ENCODE measurements at places on chromosomes 13 and 19. TPM values are rescaled to one million over a fixed set of nuclear protein-coding genes. Genes with fewer than 3 reads are reported as not detected.
A peak's percentile ranks its signal among the peaks of the same experiment; 100 is the strongest.

DNA sequence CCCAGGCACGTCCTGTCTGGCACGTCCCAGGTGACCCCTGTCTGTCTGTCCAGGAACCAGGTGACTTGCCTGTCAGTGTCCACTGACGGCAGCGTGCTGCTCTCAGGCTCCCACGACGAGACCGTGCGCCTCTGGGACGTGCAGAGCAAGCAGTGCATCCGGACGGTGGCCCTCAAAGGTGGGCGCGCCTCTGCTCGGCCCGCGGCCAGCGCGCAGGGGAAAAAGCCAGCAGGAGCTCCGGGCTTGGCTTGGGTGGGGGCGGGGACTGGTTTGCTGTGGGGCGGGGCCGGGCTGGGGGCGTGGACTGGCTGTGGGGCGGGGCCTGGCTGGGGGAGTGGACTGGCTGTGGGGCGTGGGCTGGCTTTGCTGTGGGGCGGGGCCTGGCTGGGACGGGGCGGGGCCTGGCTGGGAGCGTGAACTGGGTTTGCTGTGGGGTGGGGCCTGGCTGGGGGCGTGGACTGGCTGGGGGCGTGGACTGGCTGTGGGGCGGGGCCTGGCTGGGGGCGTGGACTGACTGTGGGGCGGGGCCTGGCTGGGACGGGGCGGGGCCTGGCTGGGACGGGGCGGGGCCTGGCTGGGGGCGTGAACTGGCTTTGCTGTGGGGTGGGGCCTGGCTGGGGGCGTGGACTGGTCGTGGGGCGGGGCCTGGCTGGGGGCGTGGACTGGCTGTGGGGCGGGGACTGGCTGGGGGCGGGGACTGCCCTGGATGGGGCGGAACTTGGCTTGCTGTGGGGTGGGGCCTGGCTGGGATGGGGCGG lies 7.2 kb downstream of the WDR18 start:
- peak; percentile 73 for DNase-seq

DNA sequence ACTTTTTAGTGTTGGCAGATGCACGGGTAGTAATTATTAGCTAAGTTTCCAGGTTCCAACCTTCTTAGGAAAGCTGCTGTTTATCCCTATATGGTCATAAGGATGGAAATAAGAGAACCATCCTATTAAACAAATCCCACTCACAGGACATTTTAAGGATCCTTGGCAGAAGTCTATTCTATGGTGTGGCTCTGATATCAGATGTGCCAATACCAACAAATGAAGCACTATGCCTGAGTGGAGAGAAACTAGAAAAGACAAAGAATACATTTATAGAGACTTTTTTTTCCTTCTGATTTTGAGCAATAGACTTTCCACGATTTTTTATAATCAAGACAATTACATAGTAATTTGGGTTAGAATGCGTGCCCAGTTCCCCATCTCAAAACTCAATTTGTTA lies 12.6 kb downstream of the PCDH17 start:
- no peak for DNase-seq

DNA sequence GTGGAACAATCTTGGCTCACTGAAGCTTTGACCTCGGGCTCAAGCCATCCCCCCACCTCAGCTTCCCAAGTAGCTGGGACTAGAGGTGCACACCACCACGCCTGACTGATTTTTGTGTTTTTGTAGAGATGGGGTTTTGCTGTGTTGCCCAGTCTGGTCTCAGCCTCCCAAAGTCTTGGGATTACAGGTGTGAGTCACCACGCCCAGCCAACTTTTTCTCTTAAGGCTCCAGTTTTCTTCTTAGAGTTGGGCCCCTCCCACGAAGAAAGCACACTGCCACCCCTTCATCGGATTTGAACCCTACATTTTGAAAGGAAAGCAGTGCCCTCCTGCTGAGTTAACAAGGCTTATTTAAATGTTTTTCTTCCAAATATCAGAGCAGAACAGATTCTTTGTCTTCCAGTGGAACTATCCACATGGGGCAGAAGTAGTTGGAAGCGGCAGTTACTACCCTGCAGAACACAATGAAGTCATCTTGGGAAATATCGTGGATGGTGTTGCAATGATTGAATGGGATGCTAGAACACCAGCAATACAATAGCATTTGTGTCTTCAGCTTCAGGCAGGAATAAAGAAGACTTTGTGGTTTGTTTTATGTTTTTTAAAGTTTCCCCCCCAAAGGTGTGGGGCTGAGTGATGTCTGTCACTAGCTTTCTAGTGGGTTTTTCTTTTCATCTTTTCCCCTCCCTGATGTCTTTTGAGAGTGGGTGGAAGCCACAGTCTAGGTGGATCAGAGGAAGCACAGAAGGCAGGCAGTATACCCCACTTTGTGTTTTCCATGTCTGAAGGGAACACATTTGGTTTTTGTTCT lies 8.9 kb downstream of the ACTN4 start:
- peak; percentile 25 for DNase-seq

GRCh38 chr19:23916991-23917390 lies 2.3 kb downstream of the ZNF726 start:
- no peak for DNase-seq

Gene GJB6
- total RNA-seq, result 4.0 TPM

DNA sequence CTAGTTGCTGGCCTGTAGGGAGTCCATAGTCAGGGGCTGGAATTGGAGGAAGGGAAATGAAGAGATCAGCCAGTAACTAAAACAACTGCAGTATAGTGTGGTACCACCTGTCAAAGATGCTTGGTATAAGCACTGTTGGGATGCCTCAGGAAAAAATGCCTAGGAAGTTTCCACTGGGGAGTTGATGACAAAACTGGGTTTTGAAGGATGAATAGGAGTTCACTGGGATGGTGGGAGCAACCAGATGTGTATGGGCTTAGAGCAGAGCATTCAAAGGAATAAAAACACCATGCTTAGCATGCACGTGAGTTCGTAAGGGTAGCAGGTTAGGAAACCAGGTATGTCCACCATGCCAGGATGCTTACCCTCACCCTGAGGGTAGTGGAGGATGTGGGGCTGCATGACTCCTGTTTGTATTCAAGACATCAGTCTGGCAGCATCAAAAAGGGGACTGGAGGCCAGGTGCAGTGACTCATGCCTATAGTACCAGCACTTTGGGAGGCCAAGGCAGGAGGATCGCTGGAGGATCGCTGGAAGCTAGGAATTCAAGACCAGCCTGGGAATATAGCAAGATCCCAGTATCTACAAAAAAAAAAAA lies 7.1 kb downstream of the CATSPERD start:
- DNase-seq, result no peak

- DNase-seq, result peak; percentile 20
These were observed 60.9 kb upstream of the MED4 start for GRCh38 chr13:48155848-48156247.

GRCh38 chr13:111216166-111216960 lies 101.3 kb downstream of the ARHGEF7 start:
- DNase-seq, result peak; percentile 37

GRCh38 chr13:20161275-20161950 lies 561 bp upstream of the GJA3 start:
- peak; percentile 77 for DNase-seq

DNA sequence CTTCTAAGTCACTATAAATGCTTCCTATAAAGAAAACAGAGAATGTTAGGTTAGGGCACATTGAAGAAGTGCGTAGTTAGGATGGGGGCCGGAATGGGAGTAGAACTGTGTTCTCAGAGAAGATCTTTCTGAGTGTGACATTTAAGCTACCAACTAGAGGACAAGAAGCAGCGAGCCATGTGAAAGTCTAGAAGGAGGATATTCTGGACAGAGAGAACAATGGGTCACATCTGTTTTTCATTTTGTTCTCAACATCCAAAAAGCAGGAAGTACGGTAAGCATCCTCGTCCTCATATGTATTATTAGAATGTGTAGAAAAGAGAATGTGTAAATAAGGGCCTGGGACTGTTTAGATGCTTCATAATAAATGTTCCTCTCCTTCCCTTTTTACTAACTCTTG lies 44.5 kb upstream of the PARP4 start:
- DNase-seq, result no peak

DNA sequence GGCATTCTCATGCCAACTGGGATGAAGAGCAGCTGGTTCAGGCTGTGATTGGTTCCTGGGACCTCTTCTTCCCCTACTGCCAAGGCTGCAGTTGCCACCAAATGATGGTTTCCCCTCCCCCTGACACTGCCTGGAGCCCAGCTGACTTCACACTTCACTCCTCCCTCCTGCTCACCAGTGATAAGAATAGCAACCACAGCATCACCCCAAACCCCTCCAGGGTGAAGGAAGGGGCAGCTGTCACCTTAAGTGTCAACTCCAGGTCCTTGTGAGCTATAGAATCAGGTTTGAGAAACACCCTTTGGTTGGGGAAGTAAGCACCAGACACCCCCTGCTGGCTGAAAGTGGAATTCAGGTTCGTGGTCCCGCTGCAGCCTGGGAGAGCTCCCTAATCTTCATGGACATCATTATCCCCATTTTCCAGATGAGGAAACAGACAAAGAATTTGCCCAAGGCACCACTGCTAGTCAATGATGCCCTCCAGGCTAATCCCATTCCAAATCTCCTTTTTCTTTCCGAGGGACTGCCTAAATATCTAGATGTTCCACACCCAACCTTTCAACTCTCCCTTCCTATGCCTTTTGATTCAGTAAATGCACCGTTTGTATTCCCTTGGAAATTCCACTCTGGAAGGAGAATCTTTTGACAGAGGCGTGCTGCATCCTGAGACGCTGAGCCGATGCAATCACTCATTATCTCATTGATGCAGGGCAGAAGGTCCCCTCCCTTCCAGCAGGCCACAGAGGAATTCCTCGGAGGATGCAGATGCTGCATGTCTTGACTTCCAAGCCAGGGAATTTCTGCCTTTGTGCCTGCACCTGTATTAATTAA lies 50.6 kb upstream of the UQCRFS1 start:
- peak; percentile 52 for DNase-seq

DNA sequence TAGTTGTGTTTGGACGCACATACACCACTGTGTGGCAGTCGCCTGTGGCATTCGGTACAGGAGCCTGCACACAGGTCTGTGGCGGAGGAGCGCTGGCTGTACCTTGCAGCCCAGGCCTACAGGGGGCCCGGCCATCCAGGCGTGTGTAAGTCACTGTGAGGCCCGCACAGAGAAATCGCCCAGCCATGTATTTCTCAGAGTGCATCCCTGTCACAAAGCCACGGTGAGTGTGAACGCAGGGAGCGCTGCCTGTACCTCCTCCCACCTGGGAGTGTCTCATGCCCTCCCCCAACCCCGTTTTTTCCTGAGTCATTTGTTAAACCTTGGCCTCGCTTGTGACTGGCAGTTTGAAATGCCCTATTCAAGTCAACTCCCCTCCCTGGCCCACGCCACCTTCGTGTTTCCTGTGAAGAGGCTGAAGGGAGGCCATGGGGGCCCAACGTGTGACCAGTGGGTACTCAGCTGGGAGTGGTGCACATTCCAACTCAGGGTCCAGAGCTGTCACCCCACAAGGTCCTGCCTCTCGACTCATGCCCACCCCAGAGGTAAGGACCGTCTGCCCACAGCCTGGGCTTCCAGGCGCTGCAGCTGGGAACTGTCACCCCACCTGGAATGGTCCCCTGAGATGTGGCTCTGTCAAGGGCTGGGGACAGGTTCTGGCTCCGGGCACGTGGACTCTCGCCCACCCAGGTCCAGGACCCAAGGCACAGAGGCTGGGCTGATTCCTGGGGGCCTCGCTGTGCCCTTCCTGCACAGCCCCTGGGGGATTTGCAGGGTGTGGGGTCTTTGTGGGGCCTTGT lies 11.6 kb upstream of the RASA3 start:
- peak; percentile 65 for DNase-seq

Gene TMEM272
- total RNA-seq, result 0.30 TPM

Gene KLK4
- not detected for total RNA-seq

DNA sequence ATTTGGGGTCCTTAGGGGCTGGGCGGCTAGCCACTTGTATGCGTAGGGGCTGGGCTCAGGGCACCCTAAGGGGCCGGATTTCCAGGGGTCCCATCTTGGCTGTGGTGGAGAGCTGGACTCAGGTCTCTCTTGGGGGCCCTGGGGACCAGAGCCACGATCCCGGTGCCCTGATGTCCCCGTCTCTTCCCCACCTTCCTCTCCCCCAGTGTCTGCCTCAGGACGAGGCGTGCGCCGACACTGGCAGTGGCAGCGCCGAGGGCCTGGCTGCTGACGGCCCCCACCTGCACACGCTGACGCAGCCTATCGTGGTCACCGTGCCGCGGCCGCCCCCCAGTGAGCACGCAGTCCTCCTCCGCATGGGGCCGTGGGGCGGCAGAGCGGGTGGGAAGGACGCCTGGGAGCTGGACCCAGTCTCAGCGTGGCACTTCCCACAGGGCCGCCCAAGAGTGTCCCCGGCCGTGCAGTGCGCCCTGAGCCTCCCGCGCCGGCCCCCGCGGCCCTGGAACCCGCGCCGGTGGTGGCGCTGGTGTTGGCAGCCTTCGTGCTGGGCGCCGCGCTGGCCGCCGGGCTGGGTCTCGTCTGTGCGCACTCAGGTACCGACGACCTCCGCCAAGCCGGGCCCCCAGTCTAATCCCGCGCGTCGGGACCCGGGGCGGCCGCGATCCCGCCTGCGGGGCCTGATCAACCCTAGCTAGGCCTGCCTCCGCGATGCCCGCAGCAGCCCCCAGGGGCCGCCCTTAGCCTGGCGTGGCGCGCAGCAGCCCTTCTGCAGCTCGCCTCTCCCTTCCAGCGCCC lies 2.7 kb upstream of the SNAPC2 start:
- peak; percentile 83 for DNase-seq

DNA sequence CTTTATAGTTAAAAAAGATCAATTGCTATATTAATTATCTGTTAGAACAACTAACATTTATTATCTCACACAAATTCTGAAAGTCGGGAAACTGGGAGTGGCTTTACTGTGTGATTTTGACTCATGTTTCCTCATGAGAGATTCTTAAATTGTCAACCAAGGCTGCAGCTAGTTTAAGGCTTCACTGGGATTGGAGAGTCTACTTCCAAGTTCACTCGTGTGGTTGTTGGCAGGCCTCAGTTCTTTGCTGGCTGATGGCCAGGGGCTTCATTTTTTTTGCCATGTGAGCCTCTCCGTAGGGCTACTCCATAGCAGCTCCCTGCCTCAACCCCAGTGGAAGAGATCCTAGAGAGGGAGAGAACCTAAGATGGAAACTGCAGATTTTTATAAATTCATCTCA lies 24.5 kb upstream of the LPAR6 start:
- DNase-seq, result no peak

DNA sequence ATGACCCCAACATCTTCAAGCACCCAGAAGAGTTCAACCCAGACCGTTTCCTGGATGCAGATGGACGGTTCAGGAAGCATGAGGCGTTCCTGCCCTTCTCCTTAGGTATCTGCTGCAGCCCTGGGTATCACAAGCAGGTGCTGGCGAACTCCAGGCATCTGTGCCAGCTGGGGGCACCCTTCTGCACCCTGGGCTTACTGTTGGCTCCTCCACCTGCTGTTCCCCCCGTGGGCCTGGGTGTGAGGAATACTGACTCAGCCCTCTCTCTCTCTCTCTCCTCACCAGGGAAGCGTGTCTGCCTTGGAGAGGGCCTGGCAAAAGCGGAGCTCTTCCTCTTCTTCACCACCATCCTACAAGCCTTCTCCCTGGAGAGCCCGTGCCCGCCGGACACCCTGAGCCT lies 13.0 kb downstream of the CYP2S1 start:
- no peak for DNase-seq

Gene TNFSF13B
- 2.7 TPM for total RNA-seq

Gene DIAPH3
- 28.5 TPM for total RNA-seq

- no peak for DNase-seq
These were observed 99.2 kb downstream of the RFC3 start for GRCh38 chr13:33917190-33917589.

GRCh38 chr13:45728759-45729158 lies 26.6 kb downstream of the CBY2 start:
- DNase-seq, result no peak

- no peak for DNase-seq
These were observed 244.5 kb downstream of the SPRY2 start for GRCh38 chr13:80096383-80096782.

Gene THSD8
- 23.7 TPM for total RNA-seq

Measured in activated T-cell treated with anti-CD3 and anti-CD28 coated beads, Interleukin-2, amount 50 U/mL, for 72 hours (primary cell).